ENCODE measurements at places on chromosomes 13 and 19. TPM values are rescaled to one million over a fixed set of nuclear protein-coding genes. Genes with fewer than 3 reads are reported as not detected.

USF2 gene
- 2.9 TPM for polyA plus RNA-seq

SIGLEC8 gene
- not detected for polyA plus RNA-seq

ARL11 gene
- not detected for polyA plus RNA-seq

ZNF681 gene
- 1.1 TPM for polyA plus RNA-seq

PNMA8C gene
- polyA plus RNA-seq, result 13.3 TPM

ZNF43 gene
- polyA plus RNA-seq, result 16.2 TPM

ZNF808 gene
- 13.8 TPM for polyA plus RNA-seq

UNC13A gene
- polyA plus RNA-seq, result 6.4 TPM

GAPDHS gene
- not detected for polyA plus RNA-seq

PEG3 gene
- 78.4 TPM for polyA plus RNA-seq

ZNF626 gene
- 46.7 TPM for polyA plus RNA-seq

DIAPH3 gene
- polyA plus RNA-seq, result 4.5 TPM

SERP2 gene
- 119 TPM for polyA plus RNA-seq

LILRA1 gene
- not detected for polyA plus RNA-seq

TMEM59L gene
- polyA plus RNA-seq, result 77.2 TPM

ZNF579 gene
- 0.36 TPM for polyA plus RNA-seq

CATSPERD gene
- not detected for polyA plus RNA-seq

RNF225 gene
- polyA plus RNA-seq, result not detected

ZNF534 gene
- polyA plus RNA-seq, result 0.85 TPM

GPC6 gene
- 5.4 TPM for polyA plus RNA-seq

All from Purkinje cell (primary cell).